Choroid plexus epithelial cell (primary cell): ENCODE measurements at places on chromosomes 6 and 20.

GRCh38 chr6:17186925-17187324 is 85.1 kb downstream of the STMND1 start:
- DNase-seq = no peak

GRCh38 chr6:54706844-54707605 is 139.5 kb upstream of the FAM83B start:
- no peak for DNase-seq

- no peak for DNase-seq
These were observed 13.1 kb downstream of the PPP1R10 start for GRCh38 chr6:30603961-30604360.

DNA sequence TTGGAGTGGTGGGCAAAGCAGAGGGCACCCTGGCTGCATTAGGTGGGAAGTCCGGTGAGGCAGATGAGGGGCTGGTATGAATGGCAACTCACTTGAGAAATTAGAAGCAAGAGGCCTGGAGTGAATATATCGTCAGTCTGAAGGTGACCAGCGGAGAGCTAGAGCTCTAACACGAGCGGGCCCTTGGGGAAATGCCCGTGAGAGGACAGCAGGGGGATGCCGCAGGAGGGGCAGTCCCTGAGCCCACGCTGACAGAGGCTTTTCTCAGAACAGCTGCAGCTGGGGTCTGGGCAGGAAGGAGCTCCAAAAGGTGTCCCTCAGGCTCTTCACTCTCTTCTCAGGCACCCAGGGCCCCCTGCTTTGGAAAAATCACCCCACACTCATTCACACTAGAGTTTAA is 32.0 kb upstream of the CD93 start:
- no peak for DNase-seq

GRCh38 chr20:19508449-19508848 is 249.6 kb upstream of the RIN2 start:
- DNase-seq = no peak

GRCh38 chr6:81084776-81085430 is 667.6 kb downstream of the TENT5A start:
- no peak for DNase-seq

DNA sequence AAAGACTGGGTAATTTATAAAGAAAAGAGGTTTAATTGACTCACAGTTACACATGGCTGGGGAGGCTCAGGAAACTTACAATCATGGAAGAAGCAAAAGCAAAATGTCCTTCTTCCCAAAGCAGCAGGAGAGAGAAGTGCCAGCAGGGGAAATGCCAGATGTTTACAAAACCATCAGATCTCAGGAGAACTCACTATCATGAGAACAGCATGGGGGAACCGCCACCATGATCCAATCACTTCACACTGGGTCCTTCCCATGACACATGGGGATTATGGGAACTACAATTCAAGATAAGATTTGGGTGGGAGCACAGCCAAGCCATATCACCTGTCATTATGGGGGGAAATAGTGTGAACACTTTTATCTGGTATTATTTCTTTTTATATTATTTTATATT is 557.2 kb downstream of the EYS start:
- DNase-seq = no peak

- no peak for DNase-seq
These were observed 9.9 kb downstream of the DNMT3B start for GRCh38 chr20:32772046-32772445.
